ENCODE measurements at places on chromosomes 7 and 10.

- no peak for DNase-seq
Measured at GRCh38 chr10:129741280-129741977, 222.6 kb downstream of the EBF3 start.

DNA sequence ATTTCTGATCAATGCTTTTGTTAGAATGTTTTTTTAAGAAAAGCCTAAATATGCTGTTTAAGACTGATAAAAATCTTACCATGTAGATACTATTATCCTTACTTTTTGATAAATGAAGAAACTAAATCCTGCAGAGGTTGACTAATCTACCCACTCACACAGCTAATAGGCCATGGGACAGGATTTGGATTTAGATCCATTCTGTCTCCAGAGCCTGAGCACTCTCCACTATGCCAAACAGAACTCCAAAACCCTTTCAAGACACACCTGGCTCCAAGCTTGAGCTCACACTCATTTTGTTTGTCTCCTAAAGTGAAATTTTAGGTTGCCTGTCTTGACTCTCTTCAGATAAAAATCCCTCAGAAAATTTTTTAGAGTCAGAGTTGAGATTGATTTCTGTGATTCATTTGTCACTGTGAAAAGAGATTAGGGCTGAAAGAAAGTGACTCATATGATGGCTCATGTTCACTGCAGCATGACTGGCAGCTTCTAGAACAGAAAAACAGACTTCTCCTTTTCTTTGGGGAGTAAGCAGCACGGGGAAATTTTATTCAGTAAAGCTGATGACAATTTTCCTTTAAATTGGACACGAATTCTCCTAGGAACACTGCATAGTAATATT, 132.3 kb upstream of the POT1 start:
- DNase-seq, result no peak

DNA sequence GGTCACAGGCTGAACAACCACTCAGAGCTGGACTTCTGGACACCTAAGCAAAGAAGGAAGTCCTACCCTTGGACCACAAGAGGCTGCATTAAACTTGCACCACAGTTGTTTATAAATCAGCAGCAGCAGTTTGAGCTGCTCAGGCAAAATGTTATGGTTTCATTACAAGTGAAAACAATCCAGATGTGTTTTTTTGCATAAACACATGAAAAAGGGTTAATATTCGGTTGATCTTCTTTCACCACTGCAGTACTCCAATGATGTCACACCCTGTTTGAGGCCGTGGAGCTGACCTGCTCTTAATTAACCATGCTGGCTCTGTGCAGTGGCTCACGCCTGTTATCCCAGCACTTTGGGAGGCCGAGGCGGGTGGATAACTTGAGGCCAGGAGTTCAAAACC, 490.8 kb upstream of the CELF2 start:
- DNase-seq, result no peak

GRCh38 chr7:70646536-70647248, 485.3 kb upstream of the GALNT17 start:
- DNase-seq, result no peak

DNA sequence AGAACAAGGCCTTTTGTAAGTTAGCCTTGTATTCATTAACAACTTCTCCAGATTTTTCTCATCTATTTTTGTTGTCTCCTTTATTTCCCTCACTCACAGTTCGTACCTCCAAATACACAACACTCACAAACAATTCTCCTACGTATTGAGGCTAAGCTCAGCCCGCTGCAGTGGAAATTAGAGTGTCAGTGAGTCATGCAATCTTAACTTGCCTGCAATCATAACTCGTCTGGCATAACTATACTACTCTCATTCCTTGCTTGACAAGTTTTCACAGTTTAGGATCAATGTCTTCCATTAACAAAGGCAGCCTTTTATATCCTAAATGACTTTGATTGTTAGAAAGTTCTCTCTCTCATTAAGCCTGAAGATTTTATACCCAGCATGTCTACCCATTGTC, 23.8 kb downstream of the TMEM196 start:
- DNase-seq, result no peak

GRCh38 chr10:80535671-80536360, 1.9 kb upstream of the SH2D4B start:
- DNase-seq, result peak; percentile 65

DNA sequence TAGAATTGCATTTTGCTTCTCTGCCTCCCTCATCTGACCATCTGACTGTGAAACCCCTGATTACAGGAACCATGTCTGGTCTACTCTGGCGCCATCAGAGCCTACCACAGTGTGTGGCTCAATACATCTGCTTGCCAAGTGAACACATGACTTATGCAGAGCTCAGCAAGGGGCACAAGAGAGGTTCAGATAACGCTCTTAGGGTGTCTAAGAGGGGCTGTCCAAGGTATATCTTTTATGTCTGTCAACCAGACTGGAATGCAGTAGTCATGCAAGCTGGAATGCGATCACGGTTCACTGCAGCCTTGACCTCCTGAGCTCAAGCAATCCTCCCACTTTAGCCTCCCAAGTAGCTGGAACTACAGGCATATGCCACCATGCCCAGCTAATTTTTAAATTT, 10.3 kb upstream of the RRP12 start:
- DNase-seq, result no peak

GRCh38 chr7:47715631-47716068, 133.7 kb upstream of the TNS3 start:
- no peak for DNase-seq

GRCh38 chr10:91700788-91701444, 68.0 kb upstream of the PPP1R3C start:
- DNase-seq, result no peak

DNA sequence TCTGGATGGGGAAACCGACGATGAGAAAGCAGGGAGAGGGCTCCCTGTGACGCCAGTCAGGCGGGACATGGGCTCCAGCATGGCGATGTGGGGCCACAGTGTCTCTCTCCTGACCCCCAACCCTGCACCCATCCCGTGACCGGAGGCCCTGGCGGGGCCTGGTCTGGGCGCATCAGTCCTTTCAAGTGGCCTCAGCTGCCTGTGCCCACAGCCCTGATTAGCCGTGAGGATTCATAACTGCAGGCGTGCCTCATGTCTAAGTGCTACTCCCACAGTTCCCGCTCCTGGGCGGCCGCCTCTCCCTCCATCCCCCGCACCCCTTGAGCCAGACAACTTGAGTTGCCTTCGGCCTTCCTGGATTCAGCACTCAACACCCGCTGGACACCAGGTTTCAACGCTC, 240.8 kb downstream of the ELFN1 start:
- no peak for DNase-seq

- peak; percentile 66 for DNase-seq
Measured at GRCh38 chr7:130903358-130903974, 169.5 kb upstream of the KLF14 start.

GRCh38 chr10:132989476-132990415, 47.4 kb upstream of the CFAP46 start:
- DNase-seq, result no peak

- no peak for DNase-seq
Measured at GRCh38 chr7:57201895-57202210, 69.6 kb upstream of the ZNF479 start.

All from muscle of back (tissue), 13 donors.